ENCODE measurements at places on chromosomes 5 and 9.

DNA sequence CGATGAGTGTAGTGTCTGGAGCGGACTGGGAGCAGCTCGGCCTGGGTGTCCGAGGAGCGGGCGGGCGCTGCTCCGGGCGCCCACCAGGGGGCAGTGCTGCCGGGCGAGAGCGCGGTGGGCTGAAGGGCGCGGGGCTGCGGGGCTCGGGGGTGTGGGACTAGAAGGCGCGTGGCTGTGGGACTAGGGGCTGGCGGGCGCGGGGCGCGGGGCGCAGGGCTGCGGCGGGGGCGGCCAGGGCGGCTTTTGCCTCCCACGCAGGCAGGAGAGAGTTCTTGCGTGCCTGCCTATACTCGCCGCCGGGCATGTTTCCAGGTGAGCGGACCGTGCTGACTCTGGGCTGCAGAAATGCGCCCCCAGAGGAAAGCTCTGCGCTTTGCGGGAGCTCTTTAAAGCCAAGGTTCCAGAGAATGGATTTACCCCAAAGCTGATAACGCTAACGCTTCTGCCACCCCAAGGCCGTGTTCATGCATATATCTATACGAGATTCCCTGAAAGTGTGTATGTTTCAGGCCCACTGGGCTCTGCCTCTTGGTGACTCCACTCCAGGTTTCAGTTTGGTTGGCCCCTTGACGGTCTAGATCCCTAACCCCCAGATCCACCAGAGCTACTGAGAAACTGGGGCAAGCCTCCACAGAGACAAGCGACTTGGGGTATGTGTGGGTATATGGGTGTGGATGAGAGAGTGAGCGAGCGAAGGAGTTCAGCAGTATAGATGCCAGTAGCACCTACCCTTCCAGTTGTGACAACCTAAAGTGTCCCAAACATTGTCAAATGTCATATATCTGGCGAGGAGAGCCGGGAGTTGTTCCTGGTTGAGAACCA is 56.2 kb downstream of the ACER2 start:
- DNase-seq = peak; percentile 68

GRCh38 chr5:52605317-52606313 is 182.1 kb upstream of the ITGA1 start:
- no peak for DNase-seq

- no peak for DNase-seq
Measured at GRCh38 chr9:976943-977837, 735 bp downstream of the DMRT3 start.

DNA sequence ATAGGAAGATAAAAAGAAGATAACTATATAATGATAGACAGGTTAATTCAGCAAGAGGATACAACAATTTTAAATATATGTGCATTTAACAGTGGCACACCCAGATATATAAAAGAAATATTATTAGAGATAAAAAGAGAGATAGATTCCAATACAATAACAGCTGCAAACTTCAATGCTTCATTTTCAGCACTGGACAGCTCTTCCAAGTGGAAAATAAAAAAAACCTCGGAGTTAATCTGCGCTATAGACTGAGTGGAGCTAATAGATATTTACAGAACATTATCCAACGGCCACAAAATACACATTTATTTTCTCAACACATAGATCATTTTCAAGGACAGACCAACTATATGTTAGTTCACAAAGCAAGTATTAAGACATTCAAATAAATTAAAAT is 1229.5 kb upstream of the CDH6 start:
- DNase-seq = no peak

DNA sequence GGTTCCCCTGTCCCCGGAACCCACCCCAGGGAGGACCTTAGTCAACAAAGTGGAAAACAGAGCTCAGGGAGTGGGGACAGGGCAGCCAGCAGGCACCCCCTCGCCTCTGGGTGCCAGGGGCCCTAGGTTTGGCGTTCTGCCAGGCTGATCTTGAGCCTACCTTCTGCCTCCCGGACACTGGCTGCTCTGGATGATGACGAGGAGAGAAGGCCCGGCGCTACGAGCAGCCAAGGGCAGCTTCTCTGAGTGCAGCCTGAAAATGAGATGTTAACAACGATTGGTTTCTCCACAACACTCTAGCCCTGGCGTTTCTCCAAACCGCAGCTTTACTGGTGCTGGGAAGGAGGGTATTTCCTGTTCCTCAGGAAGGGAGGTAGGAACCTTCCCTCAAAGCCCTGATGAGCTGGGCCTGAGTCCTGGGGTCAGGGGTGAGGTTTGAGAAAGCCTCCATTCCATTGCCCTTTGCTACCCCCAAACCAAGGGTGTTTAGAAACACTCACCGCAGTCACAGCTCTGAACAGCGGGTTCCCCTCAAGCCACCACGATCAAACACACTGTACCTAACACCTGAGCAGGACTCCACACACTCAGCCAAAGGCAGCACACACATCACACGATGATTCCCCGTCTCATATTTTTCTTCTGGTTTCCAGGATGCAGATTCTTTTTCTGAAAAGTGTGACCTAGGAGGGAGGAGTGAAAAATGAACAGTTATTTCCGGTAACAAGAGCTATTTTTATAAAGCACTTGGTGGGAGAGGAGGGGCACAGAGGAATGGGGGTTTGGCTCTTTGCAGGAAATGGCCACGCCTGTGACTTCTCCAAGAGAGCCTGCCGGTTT is at the start of gene STING1:
TSS of gene STING1 (minus strand) at position 709 of the 840 bp plus-strand sequence. CDS start 1,054 bp downstream, outside the sequence.
- peak; percentile 53 for DNase-seq

DNA sequence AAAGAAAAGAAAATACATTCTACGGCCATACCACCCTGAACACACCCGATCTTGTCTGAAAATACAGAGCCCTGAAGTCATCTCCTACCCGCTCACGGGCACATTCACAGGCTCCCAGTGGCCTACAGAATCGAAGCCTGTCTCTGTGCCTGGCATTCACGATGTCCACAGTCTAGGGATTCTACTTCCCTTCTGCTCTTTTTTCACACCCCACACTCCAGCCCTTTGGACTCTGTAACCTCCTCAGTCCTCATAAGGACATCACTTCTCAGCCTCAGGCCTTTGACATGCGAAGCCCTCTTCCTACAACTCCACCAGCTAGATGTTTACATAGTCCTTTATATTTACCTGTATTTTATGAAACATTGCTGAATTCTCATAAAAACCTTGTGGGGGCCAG is 77.8 kb downstream of the CSNK1A1 start:
- DNase-seq = no peak

GRCh38 chr9:110835859-110836271 is 167.3 kb downstream of the MUSK start:
- no peak for DNase-seq

- no peak for DNase-seq
Measured at GRCh38 chr9:108283696-108284095, 572.1 kb downstream of the ACTL7B start.

Data from NCI-H774 (cell line).